Prostate gland (tissue), 2 donors: ENCODE measurements at places on chromosomes 2 and 18. TPM values are rescaled to one million over a fixed set of nuclear protein-coding genes. Genes with fewer than 3 reads are reported as not detected.

- no peak for DNase-seq
Observed at GRCh38 chr18:6865251-6865650, 135.7 kb downstream of the ARHGAP28 start.

DNA sequence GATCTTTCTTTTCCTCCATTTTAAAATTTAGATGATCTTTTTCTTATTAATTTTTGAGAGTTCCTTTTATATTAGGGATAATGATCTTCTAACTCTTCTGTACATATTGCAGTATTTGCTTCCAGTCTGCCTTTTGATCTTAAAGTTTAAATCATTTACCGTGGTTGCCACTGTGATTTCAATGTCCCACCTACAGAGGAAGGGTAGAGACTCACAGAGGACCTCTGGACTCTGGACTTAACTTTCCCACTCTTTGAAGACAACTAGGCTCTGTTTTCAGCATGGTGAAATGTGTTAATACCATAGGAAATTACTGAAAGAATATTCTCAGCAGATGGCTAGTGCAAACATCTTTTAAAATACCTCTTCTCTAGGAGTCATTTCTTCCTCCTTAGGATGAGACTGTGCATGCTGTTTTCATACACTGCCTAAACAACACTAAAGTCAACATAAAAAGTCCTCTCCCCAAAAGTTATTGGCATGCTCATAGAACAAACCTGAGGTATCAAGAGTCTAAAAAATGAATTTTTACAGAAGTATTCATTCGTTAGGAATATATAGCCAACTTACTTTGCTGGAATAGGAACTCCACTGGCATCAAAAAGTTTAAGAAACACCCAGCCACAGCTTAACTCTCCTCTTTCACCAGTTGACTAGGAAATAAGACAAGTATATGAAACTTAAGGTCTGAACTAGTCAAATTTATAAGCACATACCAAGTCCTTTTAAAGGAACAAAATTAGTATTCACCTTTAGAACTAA, 30.7 kb upstream of the MALL start:
- no peak for DNase-seq

DNA sequence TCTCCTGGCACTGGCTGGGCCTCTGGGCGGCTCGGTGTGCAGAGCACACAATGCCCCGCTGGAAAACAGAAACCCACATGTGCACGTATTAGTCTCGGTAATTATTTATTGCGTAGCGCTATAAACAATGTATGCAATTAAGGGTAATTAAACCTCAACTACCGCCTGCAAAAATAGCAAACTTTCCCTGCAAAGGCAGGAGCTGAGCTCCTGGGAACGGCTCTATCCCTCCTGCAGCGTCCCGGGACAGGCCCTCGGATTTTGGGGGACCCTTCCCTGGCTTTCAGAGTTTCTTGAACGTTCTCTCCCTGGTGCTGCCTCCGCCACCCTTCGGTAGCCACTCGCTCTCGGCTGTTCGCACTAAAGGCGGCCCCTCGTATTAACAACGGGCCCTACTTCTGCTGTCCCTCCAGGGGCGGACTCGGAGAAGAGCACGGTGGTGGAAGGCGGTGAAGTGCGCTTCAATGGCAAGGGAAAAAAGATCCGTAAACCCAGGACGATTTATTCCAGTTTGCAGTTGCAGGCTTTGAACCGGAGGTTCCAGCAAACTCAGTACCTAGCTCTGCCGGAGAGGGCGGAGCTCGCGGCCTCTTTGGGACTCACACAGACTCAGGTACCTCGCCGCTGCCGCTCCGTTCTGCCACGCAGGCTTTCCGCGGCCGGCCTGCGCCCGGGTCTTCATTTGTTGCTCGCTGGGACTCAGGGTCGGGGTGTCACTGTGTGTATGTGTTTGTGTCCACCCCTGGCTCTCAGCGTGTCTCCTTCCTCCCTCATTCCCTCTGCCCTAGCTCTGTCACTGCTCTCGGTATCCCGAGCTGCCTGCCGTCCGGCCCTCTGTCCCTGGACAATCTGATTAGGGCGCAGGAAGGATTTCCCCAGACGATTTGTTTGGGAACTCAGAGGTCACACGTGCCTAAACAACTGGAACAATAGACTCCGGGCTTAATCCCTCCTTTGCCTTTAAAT, 1.2 kb downstream of the DLX1 start:
- no peak for DNase-seq

GRCh38 chr2:216119146-216119545, 10.0 kb downstream of the XRCC5 start:
- no peak for DNase-seq

The POTEI gene
- total RNA-seq, result 18.8 TPM

The CNDP1 gene
- not detected for total RNA-seq

The ANKRD39 gene
- total RNA-seq, result 21.2 TPM

- DNase-seq, result no peak
Observed at GRCh38 chr2:171703574-171704347, 16.5 kb downstream of the DYNC1I2 start.

GRCh38 chr2:63059793-63060471, 9.3 kb downstream of the OTX1 start:
- DNase-seq, result no peak

DNA sequence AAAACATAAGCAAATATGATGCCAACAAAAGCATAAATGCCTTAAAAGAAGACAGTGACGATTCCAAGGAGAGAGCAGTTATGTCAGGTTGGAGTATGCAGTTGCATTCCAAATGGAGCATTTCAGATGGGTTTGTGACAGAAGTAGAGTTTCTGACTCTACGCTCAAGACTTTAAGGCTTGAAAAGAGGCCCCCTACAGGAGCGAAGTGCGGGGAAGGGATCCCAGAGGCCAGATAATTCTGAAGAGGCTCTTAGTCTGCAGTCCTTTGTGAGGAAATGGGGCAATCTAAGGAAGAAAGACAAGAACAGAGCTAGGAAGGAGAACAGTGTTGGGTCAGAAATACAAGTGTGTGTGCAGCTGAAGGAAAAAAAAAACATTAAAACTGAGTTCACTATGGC, 95.5 kb downstream of the ZNF521 start:
- DNase-seq, result no peak

DNA sequence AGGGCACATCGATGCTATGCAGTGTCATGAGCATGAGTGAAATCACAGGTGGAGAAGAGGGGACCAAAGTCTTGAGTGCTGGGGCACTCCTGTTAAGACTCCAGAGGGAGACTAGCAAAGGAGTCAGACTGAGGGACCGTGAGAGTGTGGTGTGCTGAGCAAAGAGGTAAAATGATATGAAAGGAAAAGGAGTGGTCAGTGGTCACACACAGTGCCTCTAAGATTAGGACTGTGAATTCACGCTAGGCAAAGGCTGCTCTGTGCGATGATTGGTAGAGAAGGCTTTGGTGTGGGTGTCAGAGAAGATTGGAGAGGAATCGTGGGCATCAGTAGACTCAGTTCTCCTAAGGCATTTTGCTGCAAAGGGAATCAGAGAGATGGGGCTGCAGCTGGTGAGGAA, 12.8 kb downstream of the SOCS6 start:
- DNase-seq, result no peak

GRCh38 chr18:69786427-69786826, 161.2 kb downstream of the CD226 start:
- no peak for DNase-seq

The PTPRM gene
- 92.6 TPM for total RNA-seq

DNA sequence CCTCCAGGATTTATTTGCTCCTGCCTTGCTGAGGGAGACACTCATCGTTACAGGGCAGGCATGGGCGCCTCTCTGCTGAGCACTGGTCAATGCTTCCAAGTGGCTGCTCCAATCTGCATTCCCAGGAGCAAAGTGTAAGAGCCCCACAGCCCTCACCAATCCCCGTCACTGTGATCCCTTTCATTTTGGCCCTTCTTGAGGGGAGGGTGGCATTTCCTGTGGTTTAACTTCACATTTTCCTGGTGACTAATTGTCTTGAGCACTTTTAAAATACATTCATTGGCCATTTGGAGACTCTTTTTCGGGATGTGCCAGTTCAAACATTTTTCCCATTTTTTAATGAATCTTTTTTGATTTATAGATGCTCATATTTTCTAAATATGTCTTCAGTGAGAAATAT, 33.0 kb downstream of the TPO start:
- DNase-seq, result no peak

The RPRM gene
- 4.9 TPM for total RNA-seq

- peak; percentile 10 for DNase-seq
Observed at GRCh38 chr2:191165176-191165643, 14.4 kb upstream of the STAT4 start.

DNA sequence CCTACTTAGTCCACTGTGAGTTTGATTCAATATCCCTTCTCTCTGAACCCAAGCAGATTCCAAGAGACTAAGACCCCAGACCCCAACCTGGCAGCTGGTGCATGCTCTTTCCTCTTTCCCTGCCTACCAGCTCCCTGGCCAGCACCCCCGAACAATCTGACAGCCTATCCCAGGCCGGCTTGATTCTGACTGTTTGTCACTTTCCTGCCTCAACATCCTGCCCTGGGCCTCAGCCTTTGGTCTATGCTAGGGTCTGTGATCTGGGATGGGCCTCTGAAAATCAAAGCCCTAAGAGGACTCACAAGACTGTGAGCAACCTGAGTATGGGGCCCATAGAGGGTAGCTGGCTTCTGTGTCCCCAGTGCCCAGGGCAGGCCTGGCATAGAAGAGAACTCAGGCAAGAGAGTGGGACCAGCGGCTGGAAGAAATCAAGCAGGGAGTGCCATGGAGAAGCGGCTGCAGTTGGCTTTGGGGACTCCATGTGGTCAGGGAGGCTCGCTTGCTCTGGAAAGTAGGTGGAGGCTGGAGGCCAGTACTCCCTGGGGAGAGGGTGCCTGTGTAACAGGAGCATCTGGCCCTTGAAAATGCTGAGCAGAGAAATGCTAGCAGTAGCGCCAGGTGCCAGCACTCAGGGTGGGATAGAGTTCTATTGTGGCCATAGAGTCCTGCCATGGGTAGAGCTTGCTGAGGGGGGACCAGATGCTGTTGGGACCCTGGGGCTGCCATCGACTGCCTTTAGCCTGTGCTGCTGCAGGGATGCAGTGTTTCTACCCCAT, 343.9 kb downstream of the DYSF start:
- no peak for DNase-seq

The PKDCC gene
- total RNA-seq, result 11.1 TPM

GRCh38 chr18:44911260-44911659, 230.6 kb downstream of the SETBP1 start:
- no peak for DNase-seq

GRCh38 chr2:210715560-210716082, 159.2 kb downstream of the CPS1 start:
- no peak for DNase-seq

DNA sequence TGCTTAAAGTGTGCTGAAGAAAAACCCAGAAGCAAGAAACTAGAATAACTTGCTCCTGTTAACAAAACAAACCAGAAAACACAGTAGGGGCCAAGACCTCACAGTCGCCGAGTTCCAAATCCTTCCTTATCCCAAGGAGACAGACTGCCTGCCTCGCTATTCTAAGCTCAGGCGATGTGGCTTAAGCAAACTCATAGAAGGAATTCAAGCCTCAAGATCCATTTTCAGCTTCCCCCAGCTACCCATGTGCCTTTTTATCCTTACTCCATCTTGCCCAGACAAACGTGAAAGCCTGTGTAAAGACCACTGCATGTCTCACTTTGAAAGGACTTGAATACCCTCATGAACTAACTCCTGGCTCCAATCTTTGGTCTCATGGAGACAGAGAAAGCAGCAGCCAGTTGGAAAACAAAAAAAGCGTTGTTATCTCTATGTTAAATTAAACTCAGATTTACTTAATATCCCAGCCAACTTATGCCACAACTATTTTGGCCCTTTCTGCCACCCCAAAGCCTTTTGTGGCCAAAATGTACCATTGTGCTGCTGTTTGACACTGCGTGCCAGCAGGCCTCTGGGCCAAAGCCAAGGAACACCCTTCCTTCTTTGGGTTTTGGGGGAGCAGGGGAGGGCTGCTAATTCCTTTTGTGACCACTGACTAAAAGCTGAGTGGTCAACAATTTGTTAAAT, 123.2 kb upstream of the FZD5 start:
- DNase-seq, result peak; percentile 10

DNA sequence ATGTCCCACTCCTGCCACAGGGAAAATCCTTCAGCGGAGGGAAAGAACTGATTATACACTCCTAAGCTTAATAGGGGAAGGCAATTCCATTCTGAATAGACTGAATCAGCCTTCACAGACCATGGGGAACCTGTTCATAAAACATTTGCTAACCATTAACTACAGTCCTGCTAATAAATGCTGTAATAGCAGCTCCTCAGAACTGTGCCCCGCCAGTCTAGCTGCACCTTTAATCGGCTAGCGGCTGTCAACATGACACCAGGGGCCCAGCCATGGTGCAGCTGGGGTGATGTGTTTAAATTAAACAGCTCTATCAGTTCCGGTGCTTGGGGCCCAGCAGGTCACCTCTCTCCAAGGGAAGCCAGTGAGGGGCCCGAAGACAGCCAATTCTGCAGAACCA, 77.8 kb downstream of the GALNT14 start:
- DNase-seq, result no peak

The CD8B gene
- 1.1 TPM for total RNA-seq

GRCh38 chr2:111167076-111167862, 46.6 kb downstream of the BCL2L11 start:
- DNase-seq, result no peak

The SNX17 gene
- 134 TPM for total RNA-seq

DNA sequence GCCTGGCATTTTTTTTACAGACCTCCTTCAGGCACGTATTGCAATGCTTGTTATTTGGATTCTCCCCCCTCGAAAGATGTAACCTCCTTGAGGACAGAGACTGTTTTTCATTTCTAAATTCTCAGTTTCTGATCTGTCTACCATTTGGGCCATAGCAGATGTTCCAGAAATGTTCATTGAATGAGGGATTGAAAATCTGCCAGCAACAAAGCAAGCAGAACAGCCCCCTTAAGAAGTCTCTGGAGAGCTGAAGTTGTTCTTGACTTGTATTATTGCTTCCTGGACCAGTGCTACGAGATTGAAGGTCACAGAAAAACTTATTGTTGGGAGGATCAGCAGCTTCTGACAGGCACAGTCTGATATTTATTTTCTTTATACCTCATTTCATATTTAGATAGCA, 355.5 kb downstream of the EPHA4 start:
- no peak for DNase-seq

The IL36G gene
- not detected for total RNA-seq

DNA sequence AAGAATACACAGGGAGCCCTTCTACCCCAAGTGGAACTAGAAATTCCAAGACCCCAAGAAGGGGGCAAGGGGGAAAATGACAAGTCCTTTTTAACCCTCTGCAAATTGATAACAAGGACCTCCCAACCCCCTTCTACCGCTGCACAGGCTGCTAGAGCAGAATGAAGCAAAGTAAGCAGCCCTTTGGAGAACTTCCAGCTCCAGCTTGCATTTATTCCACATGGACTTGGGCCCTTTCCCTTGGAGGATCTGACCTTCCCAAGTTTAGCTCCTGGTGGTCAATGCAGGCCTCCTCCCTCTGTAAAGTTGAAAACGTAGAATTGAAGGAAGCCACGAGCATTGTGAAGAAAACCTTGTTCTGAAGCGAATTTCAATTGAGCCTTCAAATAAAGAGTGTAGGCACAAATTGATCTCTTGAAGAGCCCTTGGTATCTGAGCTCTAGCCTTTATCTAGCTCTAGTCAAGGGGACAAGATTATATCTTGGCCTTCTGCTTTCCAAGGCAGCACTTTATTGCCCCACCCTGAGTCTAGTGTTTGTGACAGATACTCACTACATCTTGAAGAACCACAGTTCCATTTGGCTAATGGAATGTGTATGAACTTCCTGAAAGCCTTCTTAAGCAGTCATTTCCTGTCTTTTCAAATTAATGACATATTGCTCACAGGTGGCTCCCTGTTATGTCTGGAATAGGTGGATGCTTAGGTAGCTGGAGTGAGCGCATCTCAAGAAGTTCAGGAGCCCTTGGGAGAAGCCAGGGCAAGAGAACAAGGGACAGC, 37.2 kb downstream of the SLC14A2 start:
- DNase-seq, result no peak

The PLA2R1 gene
- 8.1 TPM for total RNA-seq
